ENCODE measurements at places on chromosomes 4 and X.

- no peak for DNase-seq
Observed at GRCh38 chr4:5156682-5157081, 105.4 kb downstream of the STK32B start.

DNA sequence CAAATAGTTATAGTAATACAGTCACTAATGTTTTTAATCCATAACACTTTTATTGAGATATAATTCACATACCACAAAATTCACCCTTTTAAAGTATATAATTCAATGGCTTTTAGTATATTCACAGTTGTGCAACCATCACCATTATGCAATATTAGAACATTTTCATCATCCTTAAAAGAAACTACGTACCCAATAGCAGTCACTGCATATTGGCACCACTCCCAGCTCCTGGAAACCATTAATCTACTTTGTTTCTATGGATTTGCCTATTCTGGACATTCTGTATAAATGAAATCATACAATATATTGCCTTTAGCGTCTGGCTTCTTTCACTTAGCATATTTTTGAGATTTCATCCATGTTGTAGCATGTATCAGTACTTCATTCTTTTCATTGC lies 99.3 kb downstream of the AMMECR1 start:
- DNase-seq = no peak

DNA sequence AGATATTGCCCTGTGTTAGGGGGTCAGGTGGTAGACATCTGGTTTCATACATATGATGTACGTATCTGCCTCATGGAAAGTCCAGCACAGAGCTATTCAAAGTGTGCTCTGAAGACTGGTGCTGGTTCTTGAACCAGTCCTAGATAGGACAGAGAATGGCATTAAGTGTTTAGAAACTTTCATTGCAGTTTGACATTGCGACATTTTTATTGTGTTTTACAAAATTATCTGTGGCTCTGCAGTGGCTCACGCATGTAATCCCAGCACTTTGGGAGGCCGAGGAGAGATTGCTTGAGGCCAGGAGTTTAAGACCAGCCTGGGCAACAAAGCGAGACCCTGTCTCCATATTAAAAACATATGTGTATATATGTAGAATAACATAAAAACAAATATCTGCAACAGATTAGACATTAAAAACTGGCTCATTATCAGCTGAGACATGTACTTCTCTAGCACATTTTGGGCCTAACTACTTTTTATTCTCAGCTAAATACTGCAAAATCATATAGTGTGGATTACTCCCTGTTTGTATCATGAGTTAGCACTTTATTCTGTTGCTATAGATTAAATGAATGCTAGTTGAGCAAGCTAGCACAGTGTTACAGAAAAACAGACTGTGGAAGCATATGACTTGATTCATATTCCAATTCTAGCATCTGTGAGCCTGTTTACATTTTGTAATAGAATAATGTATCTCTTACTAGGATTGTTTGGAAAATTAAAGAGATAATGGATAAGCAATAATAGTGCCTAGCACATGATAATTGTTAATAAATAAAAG lies 57.1 kb downstream of the USP9X start:
- DNase-seq = no peak

- no peak for DNase-seq
Observed at GRCh38 chr4:147128787-147129186, 183.1 kb upstream of the TTC29 start.
